ENCODE measurements at places on chromosomes 5 and 9.

DNA sequence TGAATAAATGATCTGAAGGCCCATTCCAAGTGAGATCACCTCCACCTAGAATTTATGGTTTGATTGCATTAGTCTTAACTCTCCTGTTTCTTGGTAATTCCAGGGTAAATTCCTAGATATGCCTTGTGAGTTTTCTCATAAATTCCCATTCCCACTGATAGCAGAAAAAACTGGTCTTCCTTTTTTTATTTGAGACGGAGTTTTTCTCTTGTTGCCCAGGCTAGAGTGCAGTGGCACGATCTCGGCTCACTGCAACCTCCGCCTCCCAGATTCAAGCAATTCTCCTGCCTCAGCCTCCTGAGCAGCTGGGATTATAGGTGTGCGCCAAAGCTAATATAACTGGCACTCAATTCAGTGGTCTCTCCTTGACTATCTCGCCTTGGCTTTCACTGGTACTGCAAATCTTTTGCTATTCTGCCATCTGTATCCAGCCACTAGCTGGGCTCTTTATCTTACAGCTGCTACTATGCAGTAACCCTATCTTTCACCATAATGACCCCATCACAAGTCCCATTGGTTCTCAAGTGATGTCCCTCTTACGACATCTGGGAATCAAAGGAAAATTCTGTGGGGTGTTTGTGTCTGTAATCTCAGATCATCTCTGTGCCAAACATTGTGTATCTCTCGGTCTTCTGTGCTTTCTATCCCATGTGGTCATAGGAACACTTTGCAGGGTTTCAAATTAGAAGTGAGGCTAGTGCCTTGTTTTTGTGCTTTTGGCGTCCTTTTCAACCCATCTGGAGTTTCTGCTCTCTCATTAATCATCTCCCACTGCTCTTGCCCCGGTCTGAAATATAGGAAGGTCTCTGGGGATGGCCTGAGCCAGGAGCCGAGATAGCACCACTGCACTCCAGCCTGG, 14.4 kb downstream of the HNRNPK start:
- no peak for DNase-seq

DNA sequence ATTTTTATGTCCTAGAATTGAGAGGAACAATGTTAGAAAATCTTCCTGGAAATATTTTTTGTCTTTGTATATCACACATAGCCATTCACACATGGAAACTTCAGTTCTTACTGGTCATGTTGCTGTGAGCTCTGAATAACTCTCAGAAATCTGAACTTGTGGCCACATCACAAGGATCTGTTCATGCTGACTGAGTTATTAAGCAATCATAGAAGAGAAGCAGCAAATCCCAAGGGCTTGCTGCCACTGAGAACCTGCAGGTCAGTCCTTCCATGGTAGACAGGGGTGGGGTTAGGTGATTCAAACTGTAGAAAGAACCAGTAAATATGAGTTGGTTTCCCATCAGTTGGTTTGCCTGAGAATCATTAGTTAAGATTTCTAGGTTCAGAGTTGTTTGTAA, 27.6 kb downstream of the SGCD start:
- DNase-seq, result no peak

- DNase-seq, result no peak
These were observed 247.9 kb downstream of the TRPM3 start for GRCh38 chr9:70873506-70873905.

- no peak for DNase-seq
These were observed 26.3 kb upstream of the FREM1 start for GRCh38 chr9:14936491-14936890.

- DNase-seq, result no peak
These were observed 9.1 kb downstream of the PIK3R1 start for GRCh38 chr5:68224509-68225187.

All from GM12891 (cell line).